Natural killer cell (primary cell): ENCODE measurements at places on chromosomes 7 and 10. TPM values are rescaled to one million over a fixed set of nuclear protein-coding genes. Genes with fewer than 3 reads are reported as not detected.

Gene RBP4
- not detected for total RNA-seq

GRCh38 chr7:80918909-80919721 is at the start of gene SEMA3C:
Gene SEMA3C (minus strand): TSS chr7:80919051. CDS start chr7:80916781, 2,270 bp downstream.
- H3K27ac ChIP-seq: no peak within 1 kb of the TSS
- peak within 1 kb of the TSS; percentile 9 for H3K4me3 ChIP-seq
- DNase-seq: no peak
- H3K4me1 ChIP-seq: peaks cover 7% of the 10 kb centered on the region

DNA sequence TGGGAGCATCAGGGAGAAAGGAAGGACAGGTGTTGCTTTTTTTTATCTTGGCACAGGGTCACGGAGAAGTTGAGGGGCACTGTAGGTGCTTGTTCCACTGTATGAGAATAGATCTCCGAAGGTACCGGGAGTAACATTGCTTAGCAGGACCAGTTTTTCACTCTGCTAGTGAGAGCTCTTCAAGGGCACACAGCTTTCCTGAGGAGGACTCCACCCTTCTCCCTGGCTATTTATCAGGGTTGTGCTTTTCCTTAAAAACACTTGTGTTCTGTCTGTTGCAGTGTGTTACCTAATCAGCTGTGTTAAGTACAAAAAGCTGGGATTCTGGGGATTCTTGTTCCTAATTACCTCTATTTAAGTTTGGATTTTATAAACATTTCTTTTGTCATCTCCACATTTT is 160.5 kb downstream of the SND1 start:
- no peak overlapping the region for H3K4me3 ChIP-seq
- no peaks in the 10 kb centered on the region for H3K4me1 ChIP-seq
- H3K27ac ChIP-seq: no peak overlapping the region

- H3K4me3 ChIP-seq: no peak overlapping the region
- H3K4me1 ChIP-seq: no peaks in the 10 kb centered on the region
- H3K36me3 ChIP-seq: no peaks in the 10 kb centered on the region
- H3K27ac ChIP-seq: no peak overlapping the region
- no peak for DNase-seq
Observed at GRCh38 chr7:10696064-10696463, 277.6 kb upstream of the PHF14 start.

GRCh38 chr10:45580371-45581215 is 92.0 kb downstream of the ZFAND4 start:
- H3K27me3 ChIP-seq: no peaks in the 10 kb centered on the region
- H3K36me3 ChIP-seq: no peaks in the 10 kb centered on the region
- peak; percentile 67 for DNase-seq
- H3K4me3 ChIP-seq: peak overlapping the region; percentile 43

- H3K4me3 ChIP-seq: no peak overlapping the region
- no peaks in the 10 kb centered on the region for H3K36me3 ChIP-seq
- DNase-seq: no peak
- H3K4me1 ChIP-seq: no peaks in the 10 kb centered on the region
Observed at GRCh38 chr7:133419041-133419440, 166.2 kb downstream of the EXOC4 start.

DNA sequence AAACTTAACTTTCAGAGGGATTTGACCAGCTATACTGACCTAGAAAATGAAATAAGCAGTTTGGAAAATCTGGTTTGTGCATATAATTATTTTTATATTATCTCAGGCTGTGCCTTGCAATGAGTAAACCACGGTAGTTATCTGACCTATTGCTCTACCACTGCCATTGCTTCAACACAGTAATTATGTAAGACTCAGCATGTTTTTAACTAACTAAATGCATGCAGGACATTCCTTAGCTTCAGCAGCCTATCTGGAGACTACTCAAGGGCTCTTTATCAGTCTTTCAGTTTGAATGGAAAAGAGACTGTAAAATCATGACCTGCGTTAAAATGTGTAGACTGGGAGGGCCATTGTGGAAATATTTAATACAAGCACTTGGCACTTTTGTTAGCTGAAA is 22.5 kb downstream of the CHN2 start:
- H3K4me3 ChIP-seq: no peak overlapping the region
- no peak for DNase-seq
- H3K36me3 ChIP-seq: no peaks in the 10 kb centered on the region
- no peaks in the 10 kb centered on the region for H3K4me1 ChIP-seq
- no peak overlapping the region for H3K27ac ChIP-seq
- no peaks in the 10 kb centered on the region for H3K27me3 ChIP-seq

Gene NAPEPLD
- 6.7 TPM for total RNA-seq

Gene GPR15LG
- not detected for total RNA-seq

DNA sequence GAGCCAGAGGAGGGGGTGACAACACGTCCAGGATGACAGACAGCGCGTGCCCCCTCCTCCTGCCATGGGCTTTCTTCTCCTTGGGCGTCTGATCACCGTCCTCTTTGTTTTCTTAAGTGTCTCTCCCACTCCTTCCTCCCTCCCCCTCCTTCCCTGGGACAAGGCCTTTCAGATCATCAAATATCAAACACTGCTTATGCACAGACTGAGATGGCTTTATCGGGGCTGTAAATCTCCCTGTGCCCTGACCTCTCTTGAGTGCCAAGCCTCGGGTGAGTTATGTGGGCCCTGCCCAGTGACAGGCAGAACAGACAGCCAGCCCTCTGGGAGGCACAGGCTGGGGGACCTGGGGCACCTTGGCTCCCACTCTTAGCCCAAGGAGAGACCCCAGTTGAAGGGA is 116.4 kb downstream of the C10orf105 start:
- no peaks in the 10 kb centered on the region for H3K4me1 ChIP-seq
- no peaks in the 10 kb centered on the region for H3K36me3 ChIP-seq
- H3K27me3 ChIP-seq: no peaks in the 10 kb centered on the region
- no peak for DNase-seq
- H3K4me3 ChIP-seq: no peak overlapping the region

- no peaks in the 10 kb centered on the region for H3K4me1 ChIP-seq
- no peak overlapping the region for H3K4me3 ChIP-seq
- DNase-seq: no peak
- no peak overlapping the region for H3K27ac ChIP-seq
- no peaks in the 10 kb centered on the region for H3K36me3 ChIP-seq
Observed at GRCh38 chr7:18637516-18637915, 142.0 kb downstream of the HDAC9 start.

Gene TAS2R5
- total RNA-seq: 1.9 TPM
